ENCODE measurements at places on chromosomes 11 and 22.
A peak's percentile ranks its signal among the peaks of the same experiment; 100 is the strongest.

GRCh38 chr11:128026596-128026995, 560.8 kb downstream of the ETS1 start:
- no peak for DNase-seq

DNA sequence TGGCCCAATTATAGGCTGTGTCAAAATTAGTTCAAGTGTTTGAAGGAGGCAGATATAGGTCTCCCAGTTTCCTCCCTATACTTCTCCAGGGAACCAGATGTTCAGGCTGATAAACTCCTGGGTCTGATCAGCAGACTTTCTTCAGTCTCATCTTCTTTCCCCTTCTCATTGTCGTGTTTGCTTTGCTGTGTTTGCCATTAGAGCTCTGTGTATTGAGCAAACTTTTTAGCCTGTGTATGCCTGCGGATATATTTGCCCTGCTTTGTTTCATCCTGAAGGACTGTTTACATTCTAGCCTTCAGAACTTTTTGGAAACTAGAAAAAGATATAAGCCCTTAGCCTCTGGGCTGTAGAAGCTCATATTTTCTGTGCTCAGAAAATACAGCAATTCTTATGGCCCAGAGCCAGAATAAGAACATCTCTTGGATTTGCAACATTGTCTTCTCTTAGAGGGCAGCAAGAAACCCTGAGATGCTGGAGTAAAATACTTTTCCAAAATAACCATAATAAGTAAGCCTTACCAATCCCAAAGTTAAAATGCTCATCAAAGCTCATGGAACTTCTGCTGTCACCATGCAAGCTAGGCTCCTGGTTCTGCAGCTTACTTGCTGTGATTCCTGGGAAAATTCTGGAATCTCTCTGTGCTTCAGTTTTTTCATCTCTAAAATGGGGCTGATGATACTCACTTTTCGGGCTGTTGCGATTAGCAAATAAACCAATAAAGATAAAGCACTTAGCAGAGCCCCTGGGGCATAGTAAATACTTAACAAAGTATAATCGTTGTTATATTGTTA, 34.1 kb upstream of the ME3 start:
- DNase-seq = no peak

DNA sequence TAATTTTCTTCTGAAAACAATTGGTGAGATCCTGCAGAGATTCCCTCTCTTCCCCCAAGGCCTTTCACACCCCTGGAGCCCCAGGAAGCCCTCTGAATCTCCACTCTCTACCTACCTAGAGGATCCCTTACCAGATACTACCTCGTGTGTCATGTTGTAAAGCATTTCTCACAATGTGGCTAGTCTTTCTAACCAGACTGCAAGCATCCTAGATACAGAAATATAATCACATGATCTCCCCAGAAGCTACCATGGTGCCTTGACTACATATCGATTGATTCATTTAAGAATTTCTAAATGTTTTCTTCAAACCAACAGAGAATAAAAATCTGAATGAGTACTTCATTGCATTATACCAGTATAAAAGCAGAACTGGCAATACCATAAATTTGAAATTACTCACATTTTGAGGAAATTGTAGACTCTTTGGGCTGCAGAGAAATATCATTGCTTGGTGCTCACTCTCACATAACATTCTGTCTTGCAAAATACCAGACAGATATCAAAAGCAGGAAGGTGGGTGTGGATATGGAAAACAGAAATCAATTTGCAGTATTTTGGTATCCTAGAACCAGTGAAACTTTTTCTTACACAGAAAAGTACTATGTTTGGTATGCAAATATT, 113.5 kb downstream of the MAML2 start:
- no peak for DNase-seq

- DNase-seq = no peak
Measured at GRCh38 chr11:111549869-111550203, 9.3 kb downstream of the LAYN start.

- DNase-seq = peak; percentile 46
Measured at GRCh38 chr11:117663821-117664220, 133.2 kb downstream of the DSCAML1 start.

- DNase-seq = no peak
Measured at GRCh38 chr11:117606790-117607189, 190.2 kb downstream of the DSCAML1 start.
